ENCODE measurements at places on chromosomes 4 and X.

DNA sequence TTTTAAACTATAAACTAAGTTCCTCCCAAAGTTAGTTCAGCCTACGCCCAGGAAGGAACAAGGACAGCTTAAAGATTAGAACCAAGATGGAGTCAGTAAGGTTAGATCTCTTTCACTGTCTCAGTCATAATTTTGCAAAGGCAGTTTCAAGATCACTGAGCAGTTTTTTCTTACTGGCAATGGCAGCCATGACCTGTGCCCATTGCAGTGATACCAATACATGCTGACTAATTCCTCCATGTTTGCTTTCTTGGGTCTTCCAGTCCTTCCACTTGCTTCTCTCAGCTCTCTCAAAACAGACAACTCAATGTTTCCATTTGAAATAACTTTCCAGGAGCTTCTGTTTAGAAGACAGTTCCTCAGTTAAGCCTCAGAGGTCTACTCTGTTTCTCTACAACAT, 79.5 kb downstream of the PCDH18 start:
- DNase-seq: no peak

DNA sequence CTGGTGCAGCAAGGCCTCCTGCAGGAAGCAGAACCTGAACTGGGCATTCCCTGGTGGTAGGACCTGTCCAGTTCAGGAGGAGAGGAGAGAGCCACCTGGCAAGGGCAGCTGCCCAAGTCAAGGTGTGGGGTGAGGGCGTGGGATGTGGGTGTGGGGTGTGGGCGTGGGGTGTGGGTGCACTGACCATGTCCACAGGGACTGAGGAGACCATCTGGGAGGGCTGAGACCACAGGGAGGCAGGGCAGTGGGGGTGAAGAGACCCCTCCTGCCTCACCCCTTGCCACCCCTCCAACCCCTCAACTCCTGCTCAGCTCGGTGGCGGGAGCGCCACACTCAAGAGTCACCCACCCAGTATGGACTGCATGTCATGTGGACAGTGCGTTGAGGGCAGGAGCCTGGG, 117.9 kb downstream of the CPZ start:
- no peak for DNase-seq

GRCh38 chrX:17710871-17711301, 26.4 kb upstream of the SCML1 start:
- no peak for DNase-seq

- no peak for DNase-seq
These were observed 1347.1 kb upstream of the PABPC4L start for GRCh38 chr4:135548711-135549110.

- DNase-seq: no peak
These were observed 75.1 kb upstream of the HTR2C start for GRCh38 chrX:114508756-114509155.

Measured in dermis microvascular lymphatic vessel endothelial cell (primary cell).